ENCODE measurements at places on chromosomes 12 and 14. TPM values are rescaled to one million over a fixed set of nuclear protein-coding genes. Genes with fewer than 3 reads are reported as not detected.

DNA sequence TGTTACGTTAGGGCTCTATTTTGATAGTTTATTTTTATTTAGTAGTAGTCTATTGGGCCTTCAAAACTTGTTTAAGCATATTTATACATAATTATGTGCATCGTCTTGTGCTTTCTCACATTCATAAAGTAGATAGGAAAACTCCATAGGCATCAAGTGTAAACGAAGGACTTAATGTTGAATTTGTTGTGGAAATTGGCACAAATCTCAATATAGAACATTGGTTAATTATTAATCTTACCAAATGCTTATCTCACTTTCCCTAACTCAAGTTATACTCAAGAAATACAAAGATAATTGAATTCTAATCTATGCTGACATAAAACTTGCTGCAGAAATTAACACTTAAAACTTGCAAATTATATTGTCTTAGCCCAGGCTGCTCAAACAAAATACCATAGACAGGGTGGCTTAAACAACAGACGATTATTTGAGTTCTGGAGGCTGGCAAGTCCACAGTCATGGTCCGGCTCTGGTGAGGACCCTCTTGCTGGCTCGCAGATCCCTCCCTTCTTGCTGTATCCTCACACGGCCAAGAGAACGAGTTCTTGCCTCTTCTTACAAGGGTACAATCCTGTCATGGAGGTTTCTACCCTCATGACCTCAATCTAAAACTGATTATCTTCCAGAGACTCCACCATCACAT lies 18.8 kb downstream of the STYX start:
- peaks cover 44% of the 10 kb centered on the region for H3K36me3 ChIP-seq
- no peaks in the 10 kb centered on the region for H3K4me1 ChIP-seq

Gene KRT85
- total RNA-seq, result not detected

DNA sequence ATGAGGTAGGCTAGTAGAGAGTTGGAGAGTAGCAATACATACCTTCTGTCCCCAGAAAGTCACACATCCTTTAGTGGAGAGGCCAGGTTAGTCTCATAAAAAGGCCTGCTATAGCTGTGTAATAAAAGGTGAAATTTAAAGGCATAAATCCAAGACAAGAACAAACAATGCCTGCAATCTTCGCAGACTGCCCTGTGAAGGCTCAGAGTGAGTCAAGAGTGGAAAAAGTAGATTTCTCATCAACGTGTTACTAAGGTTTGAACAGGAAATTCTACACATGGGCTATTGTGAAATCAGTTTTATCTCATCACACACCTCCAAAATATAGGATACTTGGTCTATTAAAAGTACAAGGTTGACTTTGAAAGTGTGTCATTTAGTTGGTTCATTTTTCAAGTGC lies at the start of gene KLRC1:
Gene KLRC1 (minus strand): TSS at position 222 of the 400 bp plus-strand sequence. CDS start 2,221 bp downstream, outside the sequence.
- no peak within 1 kb of the TSS for H3K27ac ChIP-seq
- DNase-seq, result peak; percentile 64
- H3K4me1 ChIP-seq, result peaks cover 5% of the 10 kb centered on the region
- H3K27me3 ChIP-seq, result no peaks in the 10 kb centered on the region
- no peak within 1 kb of the TSS for H3K4me3 ChIP-seq

DNA sequence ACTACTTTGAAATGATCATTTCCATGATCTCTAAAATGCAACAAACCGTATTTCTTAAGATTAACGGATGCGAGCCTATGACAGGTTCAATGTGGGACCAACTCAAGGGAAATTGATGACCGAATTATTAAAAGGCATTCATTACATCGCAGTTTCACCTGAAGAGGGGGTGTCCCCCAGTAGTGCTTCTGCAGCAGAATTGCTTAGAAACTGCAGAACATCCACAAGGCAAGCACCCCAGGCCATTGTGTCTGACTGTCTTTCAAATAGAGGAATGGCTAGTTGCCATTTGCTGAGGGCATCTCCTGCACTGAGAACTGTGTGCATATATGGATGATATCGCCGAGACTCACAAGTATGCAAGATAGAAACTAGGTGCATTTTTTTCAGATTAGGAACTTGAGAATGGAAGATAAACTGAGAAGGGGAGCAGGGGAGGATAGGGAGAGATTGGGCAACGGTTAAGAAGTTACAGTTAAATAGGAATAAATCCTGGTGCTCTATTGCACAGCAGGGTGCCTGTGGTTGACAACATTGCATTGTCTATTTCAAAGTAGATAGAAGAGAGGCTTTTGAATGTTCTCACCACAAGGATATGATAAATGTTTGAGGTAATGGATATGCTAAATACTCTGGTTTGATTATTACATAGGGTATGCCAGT lies 234.3 kb upstream of the PLEKHG7 start:
- no peak overlapping the region for H3K27ac ChIP-seq
- H3K4me3 ChIP-seq, result no peak overlapping the region
- no peak for DNase-seq
- H3K27me3 ChIP-seq, result no peaks in the 10 kb centered on the region
- no peaks in the 10 kb centered on the region for H3K36me3 ChIP-seq

DNA sequence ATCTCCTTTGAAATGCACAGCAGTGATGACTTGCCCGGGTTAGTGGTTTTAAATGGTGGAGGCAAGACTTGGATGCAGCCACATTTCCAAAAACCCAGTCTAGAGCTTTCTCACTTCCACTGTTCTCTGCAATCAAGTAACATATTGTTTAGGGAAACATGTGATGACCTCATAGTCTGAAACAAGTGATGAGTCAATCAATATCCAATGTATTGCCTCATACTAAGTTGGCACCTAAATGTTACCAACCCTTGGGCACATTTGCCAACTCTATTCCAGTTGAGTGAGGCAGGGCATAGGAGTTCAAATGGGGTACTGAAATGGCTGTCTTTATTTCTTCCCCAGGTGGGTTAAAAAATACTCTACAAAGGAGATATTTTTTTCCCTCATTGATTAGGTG lies 1105.4 kb downstream of the VRK1 start:
- no peak overlapping the region for H3K27ac ChIP-seq
- H3K36me3 ChIP-seq, result no peaks in the 10 kb centered on the region
- no peaks in the 10 kb centered on the region for H3K27me3 ChIP-seq
- DNase-seq, result peak; percentile 68

GRCh38 chr12:49897276-49897675 lies 6.4 kb downstream of the FAIM2 start:
- no peak overlapping the region for H3K4me3 ChIP-seq
- DNase-seq, result no peak
- H3K4me1 ChIP-seq, result peaks cover 2% of the 10 kb centered on the region
- H3K27me3 ChIP-seq, result peaks cover 32% of the 10 kb centered on the region
- H3K36me3 ChIP-seq, result no peaks in the 10 kb centered on the region

Gene RIMKLB
- 34.4 TPM for total RNA-seq
